ENCODE measurements at places on chromosomes 7 and 10. TPM values are rescaled to one million over a fixed set of nuclear protein-coding genes. Genes with fewer than 3 reads are reported as not detected.

PALD1 gene
- 10.1 TPM for polyA plus RNA-seq

SH2B2 gene
- polyA plus RNA-seq = 4.2 TPM

RSPH10B gene
- polyA plus RNA-seq = 1.0 TPM

SERPINE1 gene
- polyA plus RNA-seq = 0.89 TPM

CPXM2 gene
- polyA plus RNA-seq = 5.6 TPM

TECTB gene
- polyA plus RNA-seq = not detected

TMEM236 gene
- 0.20 TPM for polyA plus RNA-seq

SLC26A5 gene
- polyA plus RNA-seq = 0.22 TPM

OR2A14 gene
- not detected for polyA plus RNA-seq

DGKI gene
- 2.2 TPM for polyA plus RNA-seq

TFPI2 gene
- polyA plus RNA-seq = 10.8 TPM
